ENCODE measurements at places on chromosomes 7 and 10. TPM values are rescaled to one million over a fixed set of nuclear protein-coding genes. Genes with fewer than 3 reads are reported as not detected.

- no peak for DNase-seq
These were observed 25.8 kb downstream of the FBXL13 start for GRCh38 chr7:103048833-103049232.

DNA sequence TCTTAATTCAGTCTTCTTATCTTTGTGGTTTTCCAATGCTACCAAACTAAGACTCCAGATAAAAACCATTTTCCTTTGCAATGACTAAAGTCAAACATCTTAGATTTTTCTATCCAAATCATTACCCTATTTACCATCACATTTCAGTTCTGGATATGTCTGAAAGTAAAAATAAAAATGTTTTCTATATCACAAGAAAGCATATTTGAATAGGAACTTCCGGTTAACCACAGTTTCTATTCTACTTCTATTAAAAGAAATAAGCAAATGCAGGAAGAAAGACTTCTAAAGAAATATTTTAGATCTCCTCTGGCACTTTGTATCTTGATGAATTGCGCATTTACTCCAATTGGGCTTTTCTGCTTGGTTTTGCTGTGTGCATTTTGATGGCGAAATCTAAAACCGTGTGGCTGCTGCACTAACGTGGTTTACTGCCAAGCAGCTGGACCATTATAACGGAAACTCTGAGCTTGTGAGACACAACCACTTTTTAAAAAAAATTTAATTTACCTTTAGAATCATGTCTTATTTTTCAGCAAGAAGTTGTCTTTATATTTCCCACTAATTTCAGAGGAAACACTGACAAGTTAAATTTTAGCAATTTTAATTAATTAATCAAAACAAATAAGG lies 146.1 kb downstream of the VPS50 start:
- DNase-seq = no peak

The IGFBP3 gene
- polyA plus RNA-seq = 0.06 TPM

GRCh38 chr7:124764051-124764846 lies 1.3 kb downstream of the GPR37 start:
- DNase-seq = no peak

The AFAP1L2 gene
- polyA plus RNA-seq = 0.43 TPM

GRCh38 chr7:6106140-6106904 lies 75.1 kb downstream of the ANKRD61 start:
- DNase-seq = peak; percentile 17

The BLNK gene
- polyA plus RNA-seq = 1.4 TPM

GRCh38 chr10:10314626-10315025 lies 703.0 kb upstream of the CELF2 start:
- no peak for DNase-seq

- DNase-seq = no peak
These were observed 85.7 kb downstream of the GRB10 start for GRCh38 chr7:50696810-50697582.

- DNase-seq = no peak
These were observed 74.4 kb upstream of the PAX2 start for GRCh38 chr10:100670828-100671479.

- DNase-seq = no peak
These were observed 189.2 kb upstream of the COL1A2 start for GRCh38 chr7:94205529-94205928.

DNA sequence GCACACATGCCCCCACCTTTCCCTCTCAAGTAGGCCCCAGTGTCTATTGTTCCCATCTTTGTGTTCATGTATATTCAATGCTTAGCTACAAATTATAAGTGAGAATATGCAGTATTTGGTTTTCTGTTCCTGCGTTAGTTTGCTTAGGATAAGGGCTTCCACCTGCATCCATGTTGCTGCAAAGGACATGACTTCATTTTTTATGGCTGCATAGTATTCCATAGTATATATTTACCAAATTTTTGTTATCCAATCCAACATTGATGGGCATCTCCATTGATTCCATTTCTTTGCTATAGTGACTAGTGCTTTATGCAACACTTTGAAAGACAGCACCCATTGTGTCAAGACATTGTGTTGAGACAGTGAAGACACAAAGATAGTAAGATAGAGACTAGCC lies 19.0 kb upstream of the ABCB4 start:
- no peak for DNase-seq

The CDH23 gene
- polyA plus RNA-seq = 36.2 TPM

The OPN4 gene
- not detected for polyA plus RNA-seq

The INSYN2A gene
- not detected for polyA plus RNA-seq

GRCh38 chr7:114901771-114902170 lies 20.1 kb upstream of the MDFIC start:
- DNase-seq = no peak

The TAS2R3 gene
- not detected for polyA plus RNA-seq

DNA sequence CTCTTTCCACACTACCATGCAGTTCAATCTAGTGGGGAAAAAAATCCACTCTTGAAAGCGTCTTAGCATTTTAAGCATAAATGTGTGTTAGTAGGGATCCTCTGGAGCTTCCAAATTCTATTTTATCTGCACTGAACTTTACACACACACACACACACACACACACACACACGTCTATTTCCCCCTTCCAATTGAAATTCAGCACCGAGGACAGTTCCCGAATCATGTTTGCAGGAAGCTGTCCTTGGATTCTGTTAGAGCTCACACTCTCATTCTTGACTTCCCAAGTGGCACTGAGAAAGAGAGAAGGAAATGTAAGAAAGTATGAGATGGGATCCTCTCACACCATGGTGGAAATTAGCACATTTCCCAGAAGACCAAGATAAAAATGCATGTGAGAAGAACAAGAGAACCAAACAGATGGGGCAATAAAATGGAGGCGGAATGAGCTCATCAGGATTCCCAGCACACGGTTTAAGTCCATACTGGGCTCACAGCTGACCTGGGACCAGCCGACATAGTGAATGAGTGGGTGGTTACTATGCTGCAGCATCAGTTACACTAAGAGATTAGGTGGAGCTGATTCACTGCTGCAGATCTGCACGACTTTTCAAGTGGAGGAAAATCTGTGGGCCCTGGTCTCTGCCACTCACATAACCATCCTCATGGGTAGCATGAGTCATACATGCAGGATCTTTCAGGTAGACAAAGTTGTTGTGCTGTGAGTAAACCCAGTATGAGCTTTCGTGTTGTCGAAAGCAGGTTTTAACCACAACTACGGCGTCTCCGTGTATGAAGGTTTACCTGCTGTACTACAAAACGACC lies 3.3 kb upstream of the NPTX2 start:
- DNase-seq = no peak

GRCh38 chr10:3769556-3769955 lies 15.5 kb downstream of the KLF6 start:
- DNase-seq = peak; percentile 91

The VWDE gene
- not detected for polyA plus RNA-seq

DNA sequence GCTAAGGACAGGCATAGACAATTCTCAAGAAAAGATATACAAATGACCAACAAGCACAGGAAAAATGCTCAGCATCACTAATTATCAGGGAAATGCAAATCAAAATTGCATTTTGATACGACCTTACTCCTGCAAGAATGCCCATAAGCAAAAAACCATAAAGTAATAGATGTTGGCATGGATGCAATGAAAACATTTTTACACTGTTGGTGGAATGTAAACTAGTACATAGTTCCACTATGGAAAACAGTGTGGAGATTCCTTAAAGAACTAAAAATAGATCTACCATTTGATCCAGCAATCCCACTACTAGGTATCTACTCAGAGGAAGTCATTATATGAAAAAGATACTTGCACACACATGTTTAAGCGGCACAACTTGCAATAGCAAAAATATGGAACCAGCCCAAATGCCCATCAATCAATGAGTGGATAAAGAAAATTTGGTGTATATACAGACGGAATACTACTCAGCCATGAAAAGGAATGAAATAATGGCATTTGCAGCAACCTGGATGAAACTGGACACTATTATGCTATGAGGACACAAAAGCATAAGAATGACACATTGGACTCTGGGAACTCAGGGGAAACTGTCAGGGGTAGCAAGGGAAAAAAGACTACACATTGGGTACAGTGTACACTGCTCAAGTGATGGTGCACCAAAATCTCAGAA lies 59.3 kb downstream of the DGKI start:
- DNase-seq = no peak

DNA sequence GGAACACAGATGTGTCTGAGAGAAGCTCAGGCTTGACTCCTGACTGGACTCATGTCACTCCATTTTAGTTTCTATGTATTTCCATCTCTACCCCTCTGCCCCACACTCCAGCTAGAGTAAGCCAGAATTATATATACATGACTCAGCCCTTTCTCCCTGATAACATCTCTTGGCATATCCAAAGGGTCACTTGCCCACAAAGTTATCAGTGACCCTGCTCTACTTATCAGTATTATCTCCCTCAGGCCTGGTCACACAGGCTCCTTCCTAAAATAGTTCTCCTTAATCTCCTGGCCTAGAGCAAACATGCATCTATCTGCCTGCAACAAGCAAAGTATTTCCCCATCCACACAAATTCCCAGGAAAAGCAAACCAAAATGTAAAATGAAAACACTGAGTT lies 598.3 kb downstream of the SUGCT start:
- no peak for DNase-seq

DNA sequence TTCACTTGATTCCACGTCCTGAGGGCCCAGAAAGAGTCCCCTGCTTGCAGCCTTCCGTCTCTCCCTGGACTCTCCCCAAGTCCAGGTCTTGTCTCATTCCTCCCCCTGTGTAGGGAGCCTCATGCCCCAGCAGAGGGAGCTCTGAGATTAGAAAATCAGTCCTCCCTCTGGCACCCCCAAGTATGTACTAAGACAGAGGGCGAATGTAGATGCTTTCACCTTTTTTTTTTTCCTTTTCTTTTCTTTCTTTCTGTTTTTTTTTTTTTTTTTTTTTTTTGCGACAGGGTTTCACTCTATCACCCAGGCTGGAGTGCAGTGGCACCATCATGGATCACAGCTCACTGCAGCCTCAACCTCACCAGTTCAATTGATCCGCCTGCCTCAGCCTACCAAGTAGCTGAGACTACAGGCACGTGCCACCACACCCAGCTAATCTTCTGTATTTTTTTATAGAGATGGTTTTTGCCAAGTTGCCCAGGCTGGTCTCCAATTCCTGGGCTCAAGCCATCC lies 10.3 kb downstream of the SFXN3 start:
- DNase-seq = peak; percentile 79

- no peak for DNase-seq
These were observed 27.9 kb downstream of the GNG11 start for GRCh38 chr7:93949423-93949822.

GRCh38 chr7:68143345-68143744 lies 1146.7 kb downstream of the TYW1 start:
- DNase-seq = no peak

The TNS3 gene
- 5.2 TPM for polyA plus RNA-seq

The TAS2R4 gene
- polyA plus RNA-seq = not detected

DNA sequence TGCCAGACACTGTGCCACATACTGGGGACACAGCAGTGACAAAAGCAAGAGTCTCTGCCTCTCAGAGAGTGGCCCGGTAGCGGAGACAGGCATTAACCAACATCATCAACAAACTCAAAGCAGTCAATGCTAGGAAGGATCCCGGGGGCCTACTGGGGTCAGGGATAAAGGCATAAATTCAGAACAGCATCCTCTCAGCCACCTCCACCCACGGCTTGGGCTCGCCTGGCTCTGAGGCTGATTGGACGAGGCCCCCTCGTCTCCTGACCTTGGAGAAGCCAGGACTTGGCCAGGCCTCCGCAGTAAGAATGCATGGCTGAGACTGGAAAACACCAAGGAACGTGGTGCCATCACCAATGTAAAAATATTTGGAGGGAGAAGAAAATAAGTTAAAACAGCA lies 102.1 kb downstream of the ARHGAP22 start:
- DNase-seq = no peak

- DNase-seq = no peak
These were observed 296.9 kb upstream of the DGKB start for GRCh38 chr7:15199482-15199881.

The BAMBI gene
- polyA plus RNA-seq = 0.08 TPM

- no peak for DNase-seq
These were observed 72.8 kb downstream of the FGFR2 start for GRCh38 chr10:121525251-121526134.

DNA sequence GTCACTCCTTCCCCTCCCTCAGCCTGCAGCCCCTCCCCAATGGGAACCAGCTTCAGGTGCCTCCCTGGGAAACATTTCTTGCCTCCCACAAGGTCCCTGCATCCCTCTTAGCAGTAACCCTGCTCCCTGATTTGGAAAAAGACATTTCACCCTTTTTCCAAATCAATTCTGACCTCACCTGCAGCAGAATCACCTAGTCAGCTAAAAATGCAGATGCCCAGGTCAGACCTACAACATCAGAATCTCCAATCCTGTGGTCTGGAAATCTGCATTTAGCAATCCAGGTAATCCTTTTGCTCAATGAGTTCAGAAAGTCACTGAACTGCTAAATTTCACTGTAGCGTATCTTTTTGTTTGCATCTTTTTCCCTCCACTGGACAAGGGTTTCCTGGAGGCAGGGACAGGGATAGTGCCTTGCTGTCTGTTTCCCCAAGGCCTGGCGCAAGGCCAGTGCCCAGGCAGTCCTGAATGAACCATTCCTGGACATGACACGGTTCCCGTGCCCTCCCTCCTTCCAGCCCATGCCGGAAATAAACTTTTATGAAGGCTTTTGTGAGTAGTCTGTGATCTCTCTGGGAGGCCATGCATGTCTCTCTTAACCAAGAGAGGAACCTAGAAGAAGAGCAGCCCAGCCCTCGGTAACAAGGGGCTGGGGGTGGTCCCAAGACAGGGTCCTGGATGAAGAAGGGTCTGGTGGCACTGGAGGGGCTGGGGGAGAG lies 44.0 kb downstream of the COL13A1 start:
- no peak for DNase-seq

The CTNNA3 gene
- polyA plus RNA-seq = not detected

DNA sequence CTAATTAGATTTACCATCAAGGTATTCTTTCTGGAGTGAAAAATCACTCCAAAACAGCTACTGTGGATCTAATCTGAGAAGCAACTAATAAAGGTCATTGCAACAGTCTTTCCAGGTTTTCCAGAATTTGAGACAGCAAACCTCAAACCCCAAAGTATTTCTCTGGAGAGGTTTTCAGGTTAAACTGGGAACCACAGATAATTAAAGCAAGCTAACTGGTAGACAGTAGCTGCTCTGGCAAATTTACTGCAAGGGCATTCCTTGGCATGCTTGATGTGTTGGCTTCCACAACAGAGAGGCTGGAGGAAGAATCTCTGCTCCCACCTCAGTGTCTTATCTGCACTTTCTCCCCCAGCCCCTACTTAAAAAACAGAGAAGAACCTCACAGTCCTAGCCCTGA lies 140.0 kb upstream of the NRBF2 start:
- no peak for DNase-seq

The CDK14 gene
- polyA plus RNA-seq = 2.1 TPM

All from CD14-positive monocyte (primary cell).